Activated T-cell treated with anti-CD3 and anti-CD28 coated beads, Interleukin-2, amount 50 U/mL, for 1 hour (primary cell): ENCODE measurements at places on chromosomes 6 and 20.
A peak's percentile ranks its signal among the peaks of the same experiment; 100 is the strongest.

GRCh38 chr6:124432620-124433019 lies 529.6 kb upstream of the RNF217 start:
- DNase-seq, result no peak

DNA sequence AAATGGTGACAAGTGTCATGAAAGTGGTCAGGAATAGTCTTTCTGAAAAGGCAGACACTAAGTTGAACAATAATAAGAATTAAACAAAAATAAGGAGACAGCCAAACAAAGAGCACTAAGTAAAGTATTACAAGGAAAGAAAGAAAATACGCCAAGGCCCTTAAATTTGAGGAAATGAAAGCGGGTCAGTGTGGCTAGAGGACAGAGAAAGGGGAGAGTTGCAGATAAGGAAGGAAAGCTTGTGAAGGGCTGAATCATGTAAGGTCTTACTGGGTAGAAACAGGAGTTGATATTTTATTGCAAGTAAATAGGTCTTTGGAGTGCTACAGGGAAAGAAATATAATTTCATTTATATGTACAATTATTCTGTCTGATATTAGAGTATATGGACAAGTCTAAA lies 732.1 kb downstream of the EPHA7 start:
- no peak for DNase-seq

DNA sequence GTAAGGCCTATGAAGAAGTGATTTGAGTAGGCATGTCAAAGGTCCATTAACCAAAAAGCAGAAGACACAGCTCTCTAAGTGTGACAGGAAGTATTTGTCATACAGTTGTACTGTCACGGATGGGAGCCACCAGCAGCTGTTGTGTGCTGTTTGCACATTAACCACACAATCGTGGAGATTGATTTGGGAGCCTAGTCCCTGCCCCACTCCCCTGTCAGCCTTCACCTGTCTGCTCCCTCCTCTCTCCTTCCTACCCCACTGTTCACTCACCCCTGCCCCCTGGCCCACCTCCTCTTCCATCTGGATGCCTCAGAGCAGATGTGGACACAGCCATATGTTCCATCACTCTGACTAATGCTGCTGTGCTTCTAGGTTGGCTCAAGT lies 124.7 kb upstream of the SPACA1 start:
- no peak for DNase-seq

GRCh38 chr6:111096246-111096645 lies 8.9 kb downstream of the SLC16A10 start:
- peak; percentile 56 for DNase-seq

DNA sequence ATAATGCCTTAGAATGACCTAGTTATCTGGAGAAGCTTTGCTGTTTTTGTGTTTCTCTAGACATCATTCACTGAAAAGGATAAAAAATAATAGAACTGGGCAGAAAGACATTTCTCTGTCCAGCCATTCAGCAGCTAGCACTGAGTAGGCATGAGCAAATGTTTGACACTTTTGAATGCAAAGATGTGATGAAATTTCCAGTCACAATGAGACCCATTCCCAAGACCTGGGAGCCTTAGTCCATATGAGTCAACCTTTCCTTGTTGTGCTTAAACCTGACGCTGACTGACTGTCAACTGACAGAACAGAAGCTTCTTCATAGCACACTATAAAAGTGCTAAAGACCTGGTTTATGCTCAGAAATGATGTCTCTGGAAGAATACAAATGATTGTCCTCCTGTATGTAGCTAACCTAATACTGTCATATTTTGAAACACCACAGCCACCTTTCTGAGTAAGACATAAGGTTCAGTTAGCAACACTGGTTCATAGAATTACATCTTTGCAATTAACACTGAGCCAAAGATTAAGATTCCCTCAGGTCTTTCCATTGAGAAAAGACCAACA lies 17.1 kb downstream of the RALGAPA2 start:
- DNase-seq, result no peak
